Memory B cell (primary cell): ENCODE measurements at places on chromosomes 11 and 22.
A peak's percentile ranks its signal among the peaks of the same experiment; 100 is the strongest.

- H3K27ac ChIP-seq, result no peak overlapping the region
- no peak overlapping the region for H3K4me3 ChIP-seq
- DNase-seq, result no peak
- no peaks in the 10 kb centered on the region for H3K36me3 ChIP-seq
- peaks cover 11% of the 10 kb centered on the region for H3K27me3 ChIP-seq
Measured at GRCh38 chr11:11076276-11076675, 218.4 kb upstream of the ZBED5 start.

DNA sequence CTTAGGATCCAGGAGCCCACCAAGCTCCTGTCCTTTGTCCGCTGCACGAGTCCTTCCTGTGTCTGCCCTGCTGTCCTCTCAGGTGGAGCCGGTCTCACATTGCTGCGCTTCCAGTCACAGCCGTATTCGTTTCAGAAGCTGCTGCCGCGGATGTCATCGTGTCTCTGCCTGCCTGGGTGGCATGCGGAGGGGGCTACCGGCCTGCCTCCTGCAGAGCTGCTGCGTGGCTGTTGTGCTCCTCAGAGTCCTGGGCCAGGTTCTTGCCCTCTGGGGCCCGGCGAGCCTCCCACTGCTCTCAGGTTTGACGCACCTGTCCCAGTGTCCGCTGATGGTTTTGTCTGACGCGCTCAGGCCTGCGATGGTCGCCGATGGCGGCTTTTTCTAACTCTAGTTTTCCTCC lies 254.2 kb downstream of the TBC1D22A start:
- no peak overlapping the region for H3K27ac ChIP-seq
- H3K36me3 ChIP-seq, result peaks cover 42% of the 10 kb centered on the region
- DNase-seq, result no peak
- peaks cover 20% of the 10 kb centered on the region for H3K4me1 ChIP-seq
- no peaks in the 10 kb centered on the region for H3K27me3 ChIP-seq

- H3K36me3 ChIP-seq, result peaks cover 10% of the 10 kb centered on the region
- peak; percentile 99 for DNase-seq
- peak within 1 kb of the TSS; percentile 99 for H3K4me3 ChIP-seq
- H3K27ac ChIP-seq, result peak within 1 kb of the TSS; percentile 96
- H3K4me1 ChIP-seq, result peaks cover 28% of the 10 kb centered on the region
Measured at GRCh38 chr22:23893945-23894709, at the start of gene MIF. MIF (plus strand) TSS chr22:23894383; CDS start chr22:23894475, 92 bp downstream.

- no peak overlapping the region for H3K4me3 ChIP-seq
- peaks cover 8% of the 10 kb centered on the region for H3K27me3 ChIP-seq
- no peaks in the 10 kb centered on the region for H3K4me1 ChIP-seq
- no peak for DNase-seq
- H3K27ac ChIP-seq, result no peak overlapping the region
Measured at GRCh38 chr11:13160806-13161205, 116.8 kb upstream of the BMAL1 start.

GRCh38 chr11:10274726-10275125 lies 19.3 kb downstream of the SBF2 start:
- H3K4me3 ChIP-seq, result no peak overlapping the region
- DNase-seq, result no peak
- H3K4me1 ChIP-seq, result peaks cover 6% of the 10 kb centered on the region
- H3K27me3 ChIP-seq, result no peaks in the 10 kb centered on the region
- no peak overlapping the region for H3K27ac ChIP-seq
- no peaks in the 10 kb centered on the region for H3K36me3 ChIP-seq

GRCh38 chr11:44608651-44608990 lies 43.2 kb downstream of the CD82 start:
- no peak for DNase-seq
- H3K36me3 ChIP-seq, result peaks cover 45% of the 10 kb centered on the region
- peaks cover 80% of the 10 kb centered on the region for H3K4me1 ChIP-seq
- H3K27ac ChIP-seq, result peak overlapping the region; percentile 98
- H3K27me3 ChIP-seq, result no peaks in the 10 kb centered on the region

DNA sequence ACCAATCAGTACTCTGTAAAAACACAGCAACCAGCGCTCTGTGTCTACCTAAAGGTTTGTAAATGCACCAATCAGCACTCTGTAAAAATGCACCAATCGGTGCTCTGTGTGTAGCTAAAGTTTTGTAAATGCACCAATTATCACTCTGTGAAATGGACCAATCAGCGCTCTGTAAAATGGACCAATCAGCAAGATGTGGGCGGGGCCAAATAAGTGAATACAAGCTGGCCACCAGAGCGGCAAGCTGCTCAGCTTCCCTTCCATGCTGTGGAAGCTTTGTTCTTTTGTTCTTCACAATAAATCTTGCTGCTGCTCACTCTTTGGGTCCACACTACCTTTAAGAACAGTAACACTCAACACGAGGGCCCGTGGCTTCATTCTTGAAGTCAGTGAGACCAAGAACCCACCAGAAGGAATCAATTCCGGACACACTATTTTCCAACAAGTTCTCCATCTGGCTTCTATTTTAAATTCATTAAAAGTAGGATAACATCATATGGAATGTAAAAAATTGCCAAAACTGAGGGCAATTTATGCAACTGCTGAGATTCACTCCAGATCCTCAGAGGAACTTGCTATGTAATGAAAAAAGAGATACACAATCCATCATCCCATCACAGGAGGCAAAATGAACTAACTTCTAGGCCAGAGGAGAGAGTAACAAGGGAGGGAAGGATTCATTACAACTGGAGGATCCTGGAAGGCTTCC lies 3.1 kb upstream of the PANX1 start:
- peaks cover 15% of the 10 kb centered on the region for H3K4me1 ChIP-seq
- no peak overlapping the region for H3K27ac ChIP-seq
- H3K36me3 ChIP-seq, result no peaks in the 10 kb centered on the region
- no peaks in the 10 kb centered on the region for H3K27me3 ChIP-seq

DNA sequence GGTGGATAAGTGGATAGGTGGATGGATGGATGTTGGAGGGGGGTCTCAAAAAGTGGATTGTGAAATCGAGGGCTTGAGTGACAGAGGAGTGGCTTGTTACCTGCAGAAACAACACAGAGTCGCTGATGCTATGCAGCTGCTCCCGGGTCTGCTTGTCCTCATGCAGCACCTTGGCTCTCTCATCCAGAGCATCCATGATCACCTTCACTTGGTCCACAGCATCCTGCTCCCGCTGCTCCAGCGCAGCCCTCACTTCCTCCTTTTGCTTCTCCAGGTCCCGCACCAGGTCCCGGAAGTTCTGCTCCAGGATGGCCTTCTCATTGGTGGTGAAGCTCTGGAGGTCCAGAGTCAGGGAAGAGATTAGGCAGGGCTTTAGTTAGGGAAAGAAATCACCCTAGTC lies 10.7 kb downstream of the TRIM29 start:
- H3K27ac ChIP-seq, result no peak overlapping the region
- H3K4me3 ChIP-seq, result no peak overlapping the region
- no peak for DNase-seq
- H3K36me3 ChIP-seq, result no peaks in the 10 kb centered on the region
- peaks cover 11% of the 10 kb centered on the region for H3K27me3 ChIP-seq

DNA sequence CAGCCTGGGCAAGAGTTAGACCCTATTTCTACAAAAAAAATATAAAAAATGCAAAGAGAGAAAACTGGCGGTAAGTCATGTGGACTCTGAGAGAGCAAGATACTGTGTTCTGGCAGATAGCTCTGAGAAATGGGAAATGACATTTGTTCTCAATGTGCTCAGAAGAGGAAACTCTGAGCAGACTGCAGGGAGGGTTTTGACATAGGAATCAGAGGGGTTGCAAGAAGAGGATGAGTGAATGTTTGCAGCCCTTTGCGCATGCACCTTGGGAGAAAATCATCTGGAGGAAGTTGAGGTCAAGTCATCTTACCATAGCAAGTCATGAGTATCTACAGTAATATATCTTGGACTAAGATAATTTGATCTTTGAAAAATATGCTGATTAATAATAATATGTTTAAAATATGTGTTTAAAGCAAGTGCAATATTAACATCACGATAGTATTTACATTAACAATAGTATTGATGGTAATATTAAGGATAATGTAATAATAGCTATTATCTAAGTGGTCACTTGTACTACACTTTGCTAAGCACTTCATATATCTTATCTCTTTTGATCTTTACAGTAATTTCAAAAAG lies 2.6 kb downstream of the ACER3 start:
- H3K27ac ChIP-seq, result no peak overlapping the region
- peaks cover 18% of the 10 kb centered on the region for H3K4me1 ChIP-seq
- H3K27me3 ChIP-seq, result no peaks in the 10 kb centered on the region
- DNase-seq, result no peak

DNA sequence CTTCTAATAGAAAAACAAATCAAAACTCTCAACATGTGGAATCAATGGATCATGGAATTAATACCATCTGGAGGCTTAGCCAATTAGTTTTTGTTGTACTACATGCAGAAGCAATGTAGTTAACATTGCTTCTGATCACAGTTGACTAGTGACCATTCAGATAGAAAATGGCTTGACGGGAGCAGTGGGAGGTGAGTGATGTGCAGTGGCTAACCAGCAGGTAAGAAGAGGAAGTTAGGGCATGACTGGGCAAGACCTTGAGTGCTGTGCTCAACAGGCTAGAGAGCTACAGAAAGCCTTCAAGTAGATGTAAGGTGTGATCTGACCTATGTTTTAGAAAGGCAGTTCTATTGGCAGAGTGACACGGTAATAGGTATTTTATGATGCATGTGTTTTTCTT lies 60.7 kb upstream of the ALKBH3 start:
- peaks cover 44% of the 10 kb centered on the region for H3K36me3 ChIP-seq
- no peak overlapping the region for H3K27ac ChIP-seq
- H3K27me3 ChIP-seq, result no peaks in the 10 kb centered on the region
- H3K4me1 ChIP-seq, result peaks cover 3% of the 10 kb centered on the region

GRCh38 chr22:35995772-35996171 lies 32.9 kb downstream of the RBFOX2 start:
- no peak overlapping the region for H3K27ac ChIP-seq
- no peak for DNase-seq
- no peak overlapping the region for H3K4me3 ChIP-seq
- peaks cover 17% of the 10 kb centered on the region for H3K27me3 ChIP-seq

DNA sequence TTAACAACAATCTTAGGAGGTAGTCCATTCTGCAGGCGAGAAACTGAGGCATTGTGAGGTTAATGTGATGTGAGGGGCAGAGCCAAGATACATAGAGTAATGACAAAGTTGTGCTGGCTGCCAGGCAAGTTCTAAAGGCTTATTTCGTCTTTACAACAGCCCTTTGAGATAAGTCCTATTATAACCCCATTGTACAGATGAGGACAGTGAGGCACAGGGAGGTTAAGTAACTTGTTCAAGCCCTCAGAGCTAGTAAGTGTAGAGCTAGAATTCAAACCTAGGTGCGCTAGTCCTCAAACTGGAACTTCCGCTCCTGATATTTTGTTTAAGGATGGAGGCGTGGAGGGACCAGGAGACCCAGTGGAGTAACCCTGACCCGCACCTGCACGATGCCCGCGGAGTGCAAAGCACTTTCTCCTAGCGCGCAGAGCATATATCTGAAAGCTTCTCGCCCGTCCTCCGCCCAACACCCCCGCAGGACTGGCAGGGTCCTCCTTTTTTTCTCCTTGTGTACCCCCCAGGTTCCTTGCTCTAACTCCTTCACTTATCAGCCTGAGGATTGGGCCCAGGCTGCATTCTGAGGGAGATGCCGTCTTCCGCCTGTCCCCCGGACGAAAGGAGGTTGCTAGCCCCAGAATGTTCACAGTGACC lies 4.9 kb upstream of the FLI1 start:
- H3K36me3 ChIP-seq, result peaks cover 4% of the 10 kb centered on the region
- H3K27me3 ChIP-seq, result peaks cover 5% of the 10 kb centered on the region
- no peak overlapping the region for H3K4me3 ChIP-seq
- no peak overlapping the region for H3K27ac ChIP-seq

GRCh38 chr11:44398266-44399030 lies 88.5 kb upstream of the ALX4 start:
- H3K4me1 ChIP-seq, result peaks cover 3% of the 10 kb centered on the region
- H3K4me3 ChIP-seq, result no peak overlapping the region
- H3K27me3 ChIP-seq, result peaks cover 11% of the 10 kb centered on the region
- H3K36me3 ChIP-seq, result peaks cover 4% of the 10 kb centered on the region

DNA sequence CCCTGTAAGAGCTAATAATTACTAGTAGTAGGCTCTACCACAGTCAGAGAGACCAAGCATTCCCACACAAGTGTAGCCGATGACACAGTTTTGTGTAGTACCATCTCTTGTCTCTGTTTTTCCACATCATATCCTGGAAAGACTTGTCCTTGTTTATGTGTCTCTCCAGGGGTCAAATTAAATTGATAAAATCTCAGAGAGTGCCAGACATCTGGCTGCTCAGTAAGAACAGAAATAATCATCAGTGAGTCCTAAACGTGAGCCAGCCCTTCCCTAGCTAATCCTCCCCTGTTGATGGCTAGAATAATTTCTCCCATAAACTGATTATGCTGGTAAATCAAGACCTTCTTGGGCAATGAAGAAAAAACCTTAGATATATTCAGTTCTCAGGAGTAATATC lies 111.4 kb upstream of the GRAMD1B start:
- no peak for DNase-seq
- H3K4me1 ChIP-seq, result no peaks in the 10 kb centered on the region
- no peak overlapping the region for H3K27ac ChIP-seq
- H3K27me3 ChIP-seq, result peaks cover 5% of the 10 kb centered on the region
- no peaks in the 10 kb centered on the region for H3K36me3 ChIP-seq
- H3K4me3 ChIP-seq, result no peak overlapping the region

DNA sequence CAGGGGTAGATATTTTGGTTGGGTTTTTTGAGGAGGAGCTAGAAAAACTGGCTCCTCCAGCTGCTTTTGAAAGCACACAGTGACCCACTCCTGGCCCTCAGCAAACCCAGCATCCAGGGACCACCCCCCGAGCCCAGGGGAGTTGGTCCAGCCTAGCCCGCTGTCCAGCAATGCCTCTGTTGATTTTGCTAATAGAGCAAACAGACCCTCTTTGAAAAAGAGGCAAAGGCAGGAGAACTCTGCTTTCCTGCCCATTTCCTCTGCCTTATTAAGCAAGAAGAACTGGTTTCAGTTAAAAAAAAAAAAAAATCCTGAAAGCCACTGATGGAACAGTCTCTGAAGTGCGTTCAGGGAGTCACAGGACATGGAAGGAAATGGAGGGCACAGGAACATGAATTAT lies 25.3 kb downstream of the ABTB2 start:
- H3K27me3 ChIP-seq, result peaks cover 5% of the 10 kb centered on the region
- H3K4me3 ChIP-seq, result no peak overlapping the region
- no peak for DNase-seq

DNA sequence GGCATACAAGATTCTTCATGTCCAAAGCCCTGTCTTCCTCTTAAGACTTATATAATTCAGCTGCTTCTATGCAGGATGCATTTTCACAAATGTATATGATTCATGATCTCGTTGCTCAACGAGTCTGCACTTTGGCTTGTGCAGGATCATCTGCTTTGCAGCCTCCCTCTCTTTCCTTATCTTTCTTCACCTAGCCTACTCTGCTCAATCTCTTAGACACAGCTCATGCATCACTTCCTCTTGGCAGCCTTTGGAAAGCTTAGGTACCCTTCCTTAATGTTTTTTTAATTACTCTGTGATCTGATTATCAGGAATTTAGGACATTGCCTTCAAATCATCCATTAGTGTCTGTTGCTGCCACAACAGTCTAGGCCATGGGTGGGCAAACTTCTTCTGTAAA lies 673.8 kb downstream of the NELL1 start:
- DNase-seq, result no peak
- no peaks in the 10 kb centered on the region for H3K4me1 ChIP-seq
- no peaks in the 10 kb centered on the region for H3K27me3 ChIP-seq
- no peaks in the 10 kb centered on the region for H3K36me3 ChIP-seq
- H3K27ac ChIP-seq, result no peak overlapping the region
